ENCODE measurements at places on chromosomes 4 and X.

DNA sequence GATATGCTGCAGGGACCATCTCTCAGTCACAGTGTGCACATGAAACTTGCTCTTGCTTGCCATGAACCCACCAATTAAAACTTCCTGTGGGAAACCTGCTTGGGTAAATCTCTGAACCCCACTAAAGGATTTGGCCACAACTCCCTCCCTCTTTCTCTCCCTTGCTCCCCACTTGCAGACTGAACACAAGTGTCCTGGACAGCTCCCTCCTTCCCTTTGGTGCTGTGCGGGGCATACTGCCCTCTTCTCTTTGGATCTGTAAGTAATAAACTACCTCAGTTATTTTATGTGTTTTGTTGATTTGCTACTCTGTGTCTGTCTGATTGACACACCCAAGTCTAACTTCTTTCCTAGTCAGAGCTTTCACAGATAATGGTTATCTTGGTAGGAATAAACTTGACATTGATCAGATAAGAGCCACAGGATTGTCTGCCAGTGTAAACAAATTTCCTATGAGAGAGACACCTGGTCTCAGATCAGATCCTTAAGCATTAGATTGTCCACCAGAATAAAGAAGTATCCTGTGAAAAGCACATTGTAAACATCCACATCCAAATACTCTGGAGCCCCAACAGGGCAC, 41.8 kb downstream of the SULT1E1 start:
- no peaks in the 10 kb centered on the region for H3K4me1 ChIP-seq
- DNase-seq = no peak
- no peak overlapping the region for H3K4me3 ChIP-seq

DNA sequence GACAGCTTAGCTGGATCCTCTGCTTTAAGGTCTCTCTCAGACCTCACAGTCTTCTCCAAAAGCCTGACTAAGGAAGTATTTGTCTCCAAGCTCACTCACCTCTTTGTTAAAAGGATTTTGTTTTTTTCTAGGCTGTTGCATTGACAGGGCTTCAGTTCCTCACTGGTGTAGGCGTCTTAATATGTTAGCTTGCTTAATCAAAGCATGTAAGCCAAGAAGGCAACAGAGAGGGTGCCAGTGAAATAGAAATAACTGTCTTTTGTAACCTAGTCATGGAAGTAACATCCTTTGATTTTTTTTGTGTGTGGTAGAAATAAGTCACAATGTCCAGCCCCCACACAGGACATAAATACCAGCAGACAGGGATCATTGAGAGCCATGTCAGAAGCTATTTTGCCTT, 58.8 kb downstream of the FIP1L1 start:
- no peak for DNase-seq
- H3K4me3 ChIP-seq = no peak overlapping the region
- no peaks in the 10 kb centered on the region for H3K27me3 ChIP-seq
- no peak overlapping the region for H3K27ac ChIP-seq

GRCh38 chr4:8558080-8558960, 21.9 kb upstream of the GPR78 start:
- H3K36me3 ChIP-seq = no peaks in the 10 kb centered on the region
- H3K27ac ChIP-seq = no peak overlapping the region
- peaks cover 32% of the 10 kb centered on the region for H3K27me3 ChIP-seq
- no peaks in the 10 kb centered on the region for H3K4me1 ChIP-seq

GRCh38 chr4:89212666-89213381, 94.8 kb downstream of the GPRIN3 start:
- H3K4me3 ChIP-seq = no peak overlapping the region
- no peaks in the 10 kb centered on the region for H3K36me3 ChIP-seq
- H3K27ac ChIP-seq = no peak overlapping the region
- no peaks in the 10 kb centered on the region for H3K4me1 ChIP-seq
- H3K27me3 ChIP-seq = no peaks in the 10 kb centered on the region
- no peak for DNase-seq

Data from T-cell (primary cell).